ENCODE measurements at places on chromosomes 6 and 20.

DNA sequence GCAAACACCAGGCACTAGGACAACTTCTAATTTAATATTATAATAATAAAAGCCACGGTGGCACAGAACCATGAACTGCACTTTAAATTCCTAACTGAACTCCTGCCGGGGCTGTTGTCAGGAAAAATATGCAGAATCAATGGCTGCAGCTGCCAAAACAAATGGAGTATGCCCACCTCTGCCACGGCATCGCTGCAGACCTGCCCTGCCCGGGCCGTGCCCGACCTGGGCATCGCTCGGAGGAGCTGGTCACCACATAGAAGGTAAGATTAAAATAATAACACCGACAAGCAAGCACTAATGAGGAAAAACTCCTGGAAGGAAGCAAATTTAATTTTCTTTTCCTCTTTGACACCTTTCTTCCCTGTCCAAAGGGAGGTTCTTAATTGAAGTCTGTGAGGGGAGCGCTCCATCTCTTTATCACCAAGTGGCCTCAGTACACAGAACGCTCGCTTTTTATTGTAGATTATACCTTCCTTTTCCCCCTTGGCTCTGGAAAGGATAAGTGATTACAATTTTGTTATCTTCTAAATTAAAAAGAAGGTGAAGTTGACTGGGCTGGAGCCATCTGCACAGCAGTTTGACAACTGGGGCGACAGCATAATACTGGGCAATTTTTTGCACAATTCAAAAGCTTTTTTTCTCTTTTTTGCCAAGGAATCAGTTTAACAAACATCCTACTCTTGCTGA is 351.3 kb downstream of the ZFAND3 start:
- DNase-seq: no peak

DNA sequence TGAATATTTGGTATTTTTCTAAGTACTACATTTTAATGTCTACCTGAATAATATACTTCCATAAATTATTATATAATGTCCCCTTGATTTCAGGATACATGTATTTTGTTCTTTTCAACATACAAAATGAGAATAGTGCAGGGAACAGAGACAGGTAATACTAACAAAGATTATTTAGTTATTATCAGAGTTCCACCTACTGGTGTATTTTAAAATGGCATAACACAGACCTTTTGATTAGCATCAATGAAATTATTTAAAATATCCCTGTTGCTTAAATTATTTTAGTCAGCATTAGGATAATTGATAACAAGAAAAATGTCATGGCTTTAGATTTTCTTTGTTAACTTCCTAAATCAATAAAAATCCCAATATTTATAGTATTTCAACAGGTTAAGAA is 184.0 kb downstream of the PRDM13 start:
- DNase-seq: no peak

DNA sequence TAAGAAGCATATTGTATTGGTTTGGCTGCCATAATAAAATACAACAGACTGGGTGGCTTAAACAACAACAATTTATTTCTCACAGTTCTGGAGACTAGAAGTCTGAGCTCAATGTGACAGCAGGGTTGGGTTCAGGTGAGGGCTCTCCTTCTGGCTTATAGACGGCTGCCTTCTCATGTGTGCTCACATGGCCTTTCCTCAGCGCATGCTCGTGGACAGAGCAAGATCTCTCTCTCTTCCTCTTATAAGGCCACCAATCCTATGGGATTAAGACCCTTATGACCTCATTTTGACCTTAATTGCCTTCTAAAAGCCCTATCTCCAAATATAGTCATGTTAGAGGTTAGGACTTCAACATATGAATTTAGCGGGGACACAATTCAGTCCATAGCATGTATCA is 32.4 kb upstream of the GFOD1 start:
- DNase-seq: no peak

DNA sequence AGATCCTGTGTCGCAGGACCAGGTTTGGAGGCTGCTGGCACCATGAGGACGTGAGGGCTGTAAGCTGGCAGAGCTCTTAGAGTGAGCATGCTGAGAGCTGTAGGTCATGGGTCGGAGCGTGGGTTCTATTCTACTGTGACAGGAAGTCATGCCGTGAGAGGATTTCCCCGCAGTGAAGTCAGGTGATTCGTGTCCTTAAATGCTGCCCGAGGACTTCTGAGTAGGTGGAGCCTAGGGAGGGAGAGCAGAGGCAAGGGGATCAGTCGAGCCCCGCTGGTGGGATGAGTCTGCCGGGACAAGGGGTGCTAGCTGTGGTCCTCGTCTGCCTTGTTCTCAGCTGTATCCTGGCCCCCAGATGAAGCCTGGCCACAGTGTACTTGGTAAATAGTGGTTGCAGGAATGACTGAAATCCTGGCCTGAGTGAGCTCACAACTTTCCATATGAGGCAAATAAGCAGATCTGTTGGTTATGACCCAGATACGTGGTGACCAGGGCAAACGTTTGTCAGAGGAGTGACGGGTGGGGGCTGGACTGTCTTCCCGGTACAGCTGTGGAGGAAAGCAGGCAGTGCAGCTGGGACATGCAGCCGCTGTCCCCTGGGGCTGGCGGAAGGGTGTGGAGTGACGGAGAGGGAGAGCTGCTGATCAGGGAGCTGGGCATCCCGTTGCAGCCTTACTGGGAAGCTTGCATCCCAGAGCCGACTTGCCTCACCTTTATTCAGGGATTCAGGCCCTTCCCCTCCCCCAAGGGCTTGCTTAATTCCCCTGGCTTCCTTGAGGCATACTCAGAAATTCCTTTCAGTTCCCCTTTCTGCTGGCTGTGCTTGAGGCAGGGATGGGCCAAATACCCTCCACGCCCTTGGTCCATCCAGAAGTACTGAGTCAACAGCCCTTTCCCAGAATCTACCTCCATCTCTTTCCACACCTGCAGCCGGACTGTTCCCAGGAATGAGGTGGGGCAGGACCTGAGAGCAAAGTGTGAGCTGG is 250.9 kb upstream of the RREB1 start:
- DNase-seq: no peak

DNA sequence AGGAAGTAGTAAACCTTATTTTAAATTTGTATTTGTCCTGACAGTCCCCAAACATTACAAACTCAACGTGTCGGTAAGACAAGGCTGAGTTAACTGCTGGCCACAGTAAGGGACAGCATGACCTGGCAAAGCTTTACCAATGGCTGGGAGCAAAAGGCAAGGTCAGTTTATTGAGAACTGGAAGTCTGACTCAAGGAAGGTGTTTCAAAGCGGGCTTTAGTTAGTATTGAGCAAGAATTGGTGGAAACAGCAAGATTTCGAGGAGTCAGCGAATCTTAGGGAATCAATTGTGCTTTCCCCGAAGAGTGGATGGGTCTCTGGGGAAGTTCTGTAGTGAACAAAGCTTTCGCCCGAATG is 885 bp upstream of the GZF1 start:
- no peak for DNase-seq

GRCh38 chr6:151482290-151482689 is 11.5 kb upstream of the CCDC170 start:
- no peak for DNase-seq

GRCh38 chr6:47967843-47968242 is 143.2 kb downstream of the PTCHD4 start:
- DNase-seq: no peak

DNA sequence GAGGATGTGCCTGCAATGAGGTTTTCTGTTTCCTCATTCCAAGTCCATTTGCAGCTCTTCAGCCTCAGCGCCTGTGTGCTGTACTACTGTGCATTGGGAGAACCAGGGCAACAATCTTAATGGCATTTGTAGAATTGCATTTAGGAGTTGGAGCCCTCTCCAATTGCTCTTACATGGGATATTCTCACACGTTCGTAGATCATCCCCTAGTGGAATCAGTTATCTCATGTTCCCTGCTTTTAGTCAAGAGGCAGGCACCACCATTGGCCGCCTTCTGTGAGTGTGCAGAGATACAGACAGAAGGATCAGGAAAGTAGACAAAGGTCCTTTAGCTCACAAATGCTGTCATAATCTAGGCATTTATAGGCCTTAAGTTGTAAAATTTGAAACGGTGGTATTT is 84.2 kb upstream of the RGS17 start:
- no peak for DNase-seq

DNA sequence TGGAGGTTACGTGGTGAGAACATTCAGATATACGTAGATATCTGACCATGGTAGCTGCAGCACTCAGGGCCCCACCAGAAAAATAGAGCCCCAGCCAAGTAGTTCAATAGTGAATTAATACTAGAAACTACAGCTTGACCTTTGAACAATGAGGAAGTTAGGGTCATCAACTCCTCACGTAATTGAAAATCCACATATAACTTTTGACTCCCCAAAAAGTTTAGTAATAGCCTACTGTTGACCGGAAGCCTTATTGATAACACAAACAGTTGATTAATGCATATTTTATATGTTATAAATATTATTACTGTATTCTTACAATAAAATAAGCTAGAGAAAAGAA is 117.9 kb downstream of the SNX5 start:
- no peak for DNase-seq

DNA sequence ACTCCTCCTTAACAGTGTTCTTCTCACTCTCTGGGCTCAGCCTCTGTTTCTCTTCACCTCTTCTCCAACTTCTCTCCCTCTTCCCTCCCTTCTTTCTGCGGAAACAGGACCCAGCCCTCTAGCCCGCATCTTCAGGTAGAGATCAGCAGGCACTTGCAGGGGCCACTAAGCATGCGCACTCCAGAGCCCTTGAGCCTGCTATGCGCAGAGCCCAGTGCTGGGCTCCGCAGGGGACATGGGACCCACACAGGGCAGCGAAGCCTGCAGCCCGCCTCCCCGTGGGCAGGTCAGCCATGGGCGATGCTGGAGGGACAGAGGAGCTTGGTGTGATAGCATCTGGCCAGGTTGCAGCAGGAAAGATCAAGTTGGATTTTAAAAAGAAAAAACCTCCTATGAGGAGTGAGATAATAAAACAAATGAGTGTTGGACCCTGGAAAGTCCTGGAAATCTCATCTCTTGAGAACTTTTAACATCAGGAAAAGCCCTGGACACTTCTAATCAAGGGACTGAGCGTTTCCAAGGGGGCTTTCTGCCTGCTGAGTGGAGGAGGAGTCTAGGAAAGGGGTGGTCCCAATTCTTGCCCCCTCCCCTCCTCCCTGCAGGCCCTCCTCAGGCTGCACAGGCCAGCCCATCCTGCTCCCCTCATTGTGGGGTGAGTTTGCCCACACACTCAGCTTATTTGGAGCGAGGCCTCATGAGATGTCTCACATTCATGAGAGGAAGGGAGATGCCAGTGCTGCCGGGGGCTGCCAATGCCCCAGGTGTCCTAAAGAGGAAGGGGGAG is 71.9 kb downstream of the MDGA1 start:
- DNase-seq: no peak

DNA sequence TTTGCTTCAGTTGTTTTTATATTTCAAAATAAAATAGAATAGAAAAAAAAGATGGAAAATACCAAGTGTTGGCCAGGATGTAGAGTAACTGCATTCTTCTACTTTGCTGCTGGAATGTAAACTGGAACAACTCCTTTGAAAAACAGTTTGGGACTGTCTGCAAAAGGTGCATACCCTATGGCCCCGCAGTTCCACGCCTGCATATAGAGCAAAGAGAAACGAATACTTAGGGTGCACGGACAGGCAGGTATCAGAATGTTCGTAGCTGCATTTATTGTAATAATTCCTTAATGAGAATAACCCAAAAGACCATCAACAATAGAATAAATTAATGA is 603 bp upstream of the RAB23 start:
- no peak for DNase-seq

GRCh38 chr20:5362771-5363170 is 46.0 kb upstream of the PROKR2 start:
- no peak for DNase-seq

Data from retinal pigment epithelial cell (primary cell).